ENCODE measurements at places on chromosomes 12 and 14.

DNA sequence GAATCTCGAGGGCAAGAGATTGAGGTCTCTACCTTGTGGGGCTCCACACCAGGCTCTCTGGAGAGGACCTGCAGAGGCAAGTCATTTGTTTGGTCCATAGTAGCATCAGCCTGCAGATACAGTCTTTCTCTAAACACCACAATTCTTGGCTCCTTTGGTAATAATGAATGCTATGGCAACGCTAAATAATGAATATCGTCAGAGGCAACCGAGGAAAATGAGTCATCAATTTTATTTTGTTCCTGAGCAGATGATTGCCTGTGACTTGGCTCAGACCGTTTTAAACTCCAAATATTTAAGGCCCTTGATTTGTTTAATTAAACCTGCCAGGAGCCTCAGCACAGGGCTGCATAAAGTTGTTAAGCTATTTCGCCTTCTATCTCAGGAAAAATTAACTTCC is 924.1 kb upstream of the TMEM132C start:
- DNase-seq, result no peak

GRCh38 chr14:68263563-68264259 is 444.1 kb downstream of the RAD51B start:
- DNase-seq, result no peak

DNA sequence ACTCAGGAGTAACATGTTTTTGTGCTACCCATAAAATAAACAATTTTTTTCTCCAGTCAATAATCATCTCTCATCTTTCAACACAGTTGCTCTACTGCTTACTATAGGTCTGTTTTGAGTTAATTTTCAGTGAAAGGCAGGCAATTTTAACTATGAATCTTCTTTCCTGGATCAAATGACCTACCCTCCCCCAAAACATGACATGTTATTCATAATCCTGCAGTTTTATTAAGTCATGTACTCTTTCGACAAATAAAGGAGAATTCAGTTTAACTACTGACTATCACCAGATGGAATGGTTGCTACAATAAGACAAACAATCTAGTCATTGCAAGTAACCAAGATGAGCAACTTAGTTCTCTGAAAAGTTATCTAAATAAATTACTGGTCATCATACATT is 106.0 kb upstream of the FAR2 start:
- DNase-seq, result no peak

DNA sequence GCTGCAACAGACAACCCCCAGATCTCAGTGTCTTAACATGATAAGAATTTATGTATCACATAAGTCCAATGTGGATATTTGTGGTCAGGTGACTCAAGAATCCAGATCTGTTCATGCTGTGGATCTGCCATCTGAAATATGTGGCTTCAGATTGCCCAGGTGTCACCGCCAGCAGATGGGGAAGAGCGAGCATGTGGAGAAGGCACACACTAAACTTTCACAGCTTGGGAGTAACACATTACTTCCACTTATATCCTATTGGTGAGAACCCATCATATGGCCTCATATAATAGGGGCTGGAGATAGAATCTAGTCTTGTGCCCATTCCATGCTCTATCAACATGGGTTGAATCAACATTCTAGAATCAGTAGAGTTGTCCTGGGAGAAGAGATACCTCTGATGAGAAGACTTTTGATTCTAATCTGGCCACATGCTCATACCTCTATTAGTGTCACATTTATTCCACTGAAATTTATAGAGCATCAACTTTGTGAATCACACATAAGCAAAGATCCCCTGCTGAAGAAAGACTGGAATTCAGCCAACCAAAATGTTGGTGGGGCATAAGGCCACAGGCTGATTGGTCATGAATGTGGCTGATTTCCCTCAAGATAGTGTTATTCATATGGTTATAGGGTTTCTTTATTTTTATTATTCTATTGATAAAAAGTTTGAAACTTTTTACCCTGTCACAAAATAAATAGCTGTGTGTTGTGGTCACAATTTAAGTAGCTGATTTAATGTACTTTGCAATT is 6.0 kb upstream of the CALCOCO1 start:
- no peak for DNase-seq

- DNase-seq, result no peak
Measured at GRCh38 chr12:30064906-30065305, 281.2 kb upstream of the TMTC1 start.

DNA sequence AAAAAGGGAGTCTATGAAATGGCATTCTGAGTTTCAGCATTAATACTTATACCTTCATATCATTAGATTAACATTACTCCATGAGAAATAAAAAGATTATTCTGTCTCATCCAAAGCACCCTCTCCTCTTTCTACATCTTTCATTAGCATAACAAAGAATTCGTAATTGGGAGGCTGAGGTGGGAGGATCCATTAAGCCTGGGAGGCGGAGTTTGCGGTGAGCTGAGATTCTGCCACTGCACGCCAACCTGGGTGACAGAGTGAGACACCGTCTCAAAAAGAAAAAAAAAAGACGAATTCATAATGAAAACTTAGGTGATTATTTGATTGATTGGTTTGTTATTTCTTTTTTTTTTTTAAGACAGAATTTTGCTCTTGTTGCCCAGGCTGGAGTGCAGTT is 1.8 kb upstream of the CDK17 start:
- DNase-seq, result no peak

All from activated T-cell treated with anti-CD3 and anti-CD28 coated beads for 48 hours (primary cell).